ENCODE measurements at places on chromosomes 12 and 14. TPM values are rescaled to one million over a fixed set of nuclear protein-coding genes. Genes with fewer than 3 reads are reported as not detected.

Gene STYK1
- total RNA-seq: 5.9 TPM

Gene GCH1
- total RNA-seq: 1.8 TPM

Gene RIPK3
- not detected for total RNA-seq

Gene INTS13
- total RNA-seq: 35.7 TPM

Gene THAP2
- total RNA-seq: 4.5 TPM

Gene FGD6
- total RNA-seq: 8.5 TPM

Gene OSGEP
- 64.2 TPM for total RNA-seq

Gene EIF2S3B
- total RNA-seq: 0.34 TPM

DNA sequence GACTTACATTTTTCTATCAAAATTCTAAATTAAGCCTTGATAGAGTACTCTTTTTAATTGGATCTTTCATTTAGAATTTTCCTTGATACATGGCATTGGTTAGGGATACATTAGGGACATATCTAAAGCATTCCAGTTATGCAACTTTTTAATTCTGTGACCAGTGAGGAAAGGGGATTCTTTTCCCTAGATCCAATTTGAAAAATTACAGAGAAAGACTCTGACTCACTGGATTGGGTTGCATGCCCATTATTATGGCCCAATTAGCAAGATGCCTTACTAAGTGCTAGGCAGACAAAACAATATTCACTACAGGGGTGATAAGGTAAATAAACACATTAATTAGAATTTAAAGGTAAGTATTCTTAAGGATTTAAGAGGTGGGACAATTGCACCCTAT is 5.2 kb upstream of the RAD52 start:
- H3K36me3 ChIP-seq: no peaks in the 10 kb centered on the region
- H3K27ac ChIP-seq: no peak overlapping the region
- peaks cover 17% of the 10 kb centered on the region for H3K4me1 ChIP-seq
- H3K4me3 ChIP-seq: no peak overlapping the region
- DNase-seq: no peak
- H3K27me3 ChIP-seq: no peaks in the 10 kb centered on the region

GRCh38 chr14:61211476-61212255 is 69.5 kb downstream of the TMEM30B start:
- no peak overlapping the region for H3K4me3 ChIP-seq
- H3K27me3 ChIP-seq: no peaks in the 10 kb centered on the region
- peaks cover 19% of the 10 kb centered on the region for H3K4me1 ChIP-seq
- DNase-seq: no peak
- H3K27ac ChIP-seq: no peak overlapping the region

DNA sequence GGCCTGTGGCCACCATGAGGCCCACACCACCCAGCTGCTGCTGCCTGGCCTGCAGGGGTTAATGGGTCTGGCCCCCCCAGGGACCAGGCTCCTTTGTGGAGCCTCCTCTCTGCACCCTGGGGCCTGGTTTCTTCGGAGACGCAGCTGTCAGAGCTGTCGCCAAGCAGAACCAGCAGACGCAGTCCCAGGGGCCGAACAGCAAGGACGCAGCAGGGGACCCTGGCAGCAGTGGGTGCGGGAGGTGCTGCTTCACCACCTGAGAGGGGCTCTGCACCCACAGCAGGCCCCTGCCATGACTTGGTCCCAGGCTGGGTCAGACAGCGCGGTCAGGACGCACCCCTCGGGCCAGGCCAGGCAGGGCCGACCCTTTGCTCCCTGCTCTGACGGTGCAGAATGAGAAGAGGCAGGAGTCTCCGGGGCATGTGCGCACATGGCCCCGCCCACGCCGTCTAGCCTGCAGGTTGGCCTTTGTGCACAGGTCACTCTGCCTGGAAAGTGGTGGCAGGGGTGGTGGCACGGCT is 30.5 kb downstream of the JAG2 start:
- H3K4me1 ChIP-seq: no peaks in the 10 kb centered on the region
- H3K36me3 ChIP-seq: peaks cover 37% of the 10 kb centered on the region
- DNase-seq: peak; percentile 44
- peaks cover 1% of the 10 kb centered on the region for H3K27me3 ChIP-seq
- H3K27ac ChIP-seq: no peak overlapping the region

GRCh38 chr14:45185100-45185814 is 49.5 kb downstream of the FANCM start:
- no peak overlapping the region for H3K27ac ChIP-seq
- H3K4me3 ChIP-seq: no peak overlapping the region
- peaks cover 12% of the 10 kb centered on the region for H3K36me3 ChIP-seq
- DNase-seq: no peak

- no peak overlapping the region for H3K27ac ChIP-seq
- H3K27me3 ChIP-seq: no peaks in the 10 kb centered on the region
- H3K4me1 ChIP-seq: no peaks in the 10 kb centered on the region
- no peak overlapping the region for H3K4me3 ChIP-seq
- no peak for DNase-seq
These were observed 64.5 kb downstream of the FOXG1 start for GRCh38 chr14:28831126-28831525.

DNA sequence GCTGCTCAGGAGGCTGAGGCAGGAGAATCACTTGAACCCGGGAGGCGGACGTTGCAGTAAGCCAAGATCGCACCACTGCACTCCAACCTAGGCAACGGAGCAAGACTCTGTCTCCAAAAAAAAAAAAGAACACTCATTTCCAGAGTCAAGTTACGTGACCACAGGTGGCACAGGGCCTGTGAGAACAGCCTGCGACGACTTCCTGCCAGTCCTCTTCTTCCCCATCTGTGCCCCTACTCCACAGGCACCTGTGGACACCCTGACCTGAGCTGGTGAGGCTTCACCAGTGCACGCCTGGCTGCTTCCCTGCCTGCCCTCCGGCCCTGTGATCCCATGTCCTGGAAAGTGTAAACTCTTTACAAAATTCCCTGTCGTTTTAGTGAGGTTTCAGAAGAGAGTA is 77.7 kb downstream of the PPP2R5C start:
- no peak overlapping the region for H3K27ac ChIP-seq
- peaks cover 12% of the 10 kb centered on the region for H3K4me1 ChIP-seq
- no peak overlapping the region for H3K4me3 ChIP-seq
- H3K36me3 ChIP-seq: peaks cover 3% of the 10 kb centered on the region
- no peaks in the 10 kb centered on the region for H3K27me3 ChIP-seq
- no peak for DNase-seq

DNA sequence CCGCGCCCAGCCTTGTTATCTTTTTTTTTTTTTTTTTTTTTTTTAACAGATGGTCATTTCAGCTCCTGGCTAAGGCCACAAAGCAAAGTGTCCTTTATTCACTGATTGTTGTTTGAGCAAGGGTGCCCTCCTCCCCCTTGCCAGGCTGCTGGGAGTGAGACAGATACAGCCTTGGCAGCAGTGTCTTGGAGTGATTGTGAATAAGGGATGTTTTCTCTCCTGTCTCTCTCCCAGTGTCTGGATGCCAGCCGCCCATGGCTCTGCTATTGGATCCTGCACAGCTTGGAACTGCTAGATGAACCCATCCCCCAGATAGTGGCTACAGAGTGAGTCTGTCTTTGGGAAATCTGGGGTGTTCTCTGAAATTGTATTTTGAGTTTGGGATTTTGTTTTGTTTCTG is 28.7 kb downstream of the FNTB start:
- peaks cover 9% of the 10 kb centered on the region for H3K36me3 ChIP-seq
- H3K4me3 ChIP-seq: no peak overlapping the region
- no peak for DNase-seq
- no peaks in the 10 kb centered on the region for H3K4me1 ChIP-seq
- H3K27me3 ChIP-seq: no peaks in the 10 kb centered on the region
- H3K27ac ChIP-seq: no peak overlapping the region

DNA sequence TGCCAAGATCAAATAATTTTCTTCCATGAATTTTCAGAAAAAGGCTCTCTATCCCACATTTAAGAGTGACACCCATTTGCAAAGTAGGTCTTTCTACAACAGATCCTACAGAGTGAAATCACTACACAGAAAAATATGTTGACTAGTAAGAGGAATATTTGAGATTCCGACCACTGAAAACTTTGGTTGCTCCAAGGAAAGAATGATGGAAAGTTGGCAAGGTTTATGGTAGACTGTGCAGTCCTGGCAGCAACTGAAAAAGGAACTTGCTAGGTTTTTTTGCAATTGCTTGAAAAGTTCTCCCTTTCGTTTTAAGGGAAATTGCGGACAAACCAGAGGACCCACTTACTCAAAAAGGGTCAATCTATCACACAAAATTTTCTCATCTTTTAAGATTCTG is 83.1 kb upstream of the TSPAN8 start:
- no peaks in the 10 kb centered on the region for H3K27me3 ChIP-seq
- no peak overlapping the region for H3K27ac ChIP-seq
- no peaks in the 10 kb centered on the region for H3K36me3 ChIP-seq
- no peak for DNase-seq

DNA sequence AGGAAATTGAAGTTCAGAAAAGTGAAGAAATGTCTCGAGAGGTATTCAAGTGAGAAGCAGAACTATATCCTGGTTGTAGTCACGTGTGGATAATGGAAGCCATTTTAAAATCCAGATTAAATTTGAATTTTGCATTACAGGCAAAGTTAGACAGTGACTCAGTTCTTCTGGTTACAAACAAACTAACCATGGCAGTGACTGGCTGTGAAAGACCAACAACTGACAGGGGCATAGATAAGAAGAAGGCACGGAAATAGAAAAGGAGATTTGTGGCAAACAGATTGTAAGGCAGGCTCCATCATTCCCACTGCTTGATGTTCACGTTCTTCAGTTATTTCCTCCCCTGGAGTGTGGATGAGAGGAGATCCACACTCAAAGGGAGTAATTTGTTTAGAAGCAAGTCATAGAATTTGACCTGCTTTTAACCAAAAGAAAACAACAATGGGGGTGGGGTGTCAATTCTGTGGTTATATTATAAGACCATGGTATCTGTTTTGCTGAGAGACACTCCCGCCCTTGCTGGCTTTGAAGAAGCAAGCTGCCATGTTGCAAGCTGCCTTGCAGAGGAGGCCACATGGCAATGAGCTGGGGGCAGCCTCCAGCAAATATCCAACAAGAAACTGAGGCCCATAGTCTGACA is 795.3 kb downstream of the VRK1 start:
- H3K4me1 ChIP-seq: no peaks in the 10 kb centered on the region
- no peak overlapping the region for H3K27ac ChIP-seq
- no peak for DNase-seq
- H3K27me3 ChIP-seq: no peaks in the 10 kb centered on the region

DNA sequence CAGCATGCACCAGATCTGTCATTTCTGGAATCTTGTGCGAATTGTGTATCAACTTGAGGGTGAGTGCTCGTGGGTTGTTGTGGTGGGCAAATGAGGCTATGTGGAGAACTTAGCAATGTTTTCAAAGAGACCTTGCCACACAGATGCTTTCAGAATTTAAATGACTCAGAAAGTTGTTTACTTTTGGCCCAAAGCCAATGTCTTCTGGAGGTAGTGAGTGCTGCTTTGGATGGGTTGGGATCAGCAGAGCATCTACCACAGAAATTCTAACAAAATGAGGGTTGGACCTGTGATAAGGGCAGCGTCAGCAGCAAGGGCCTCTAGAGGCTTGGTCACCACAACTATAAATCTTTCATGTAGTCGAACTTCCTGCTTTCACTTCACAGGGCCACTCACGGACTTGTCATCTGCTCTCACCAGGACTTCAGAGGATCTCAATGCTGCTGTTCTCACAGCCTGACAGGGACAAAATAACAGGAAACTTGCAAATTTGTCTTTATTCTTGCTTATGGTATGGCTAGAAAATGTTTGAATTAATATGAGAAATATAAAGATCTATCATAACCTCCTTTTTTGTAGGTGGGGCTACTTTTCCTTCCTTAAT is 111.4 kb downstream of the DACT1 start:
- H3K36me3 ChIP-seq: no peaks in the 10 kb centered on the region
- H3K4me3 ChIP-seq: no peak overlapping the region
- H3K4me1 ChIP-seq: peaks cover 54% of the 10 kb centered on the region
- DNase-seq: peak; percentile 86
- no peaks in the 10 kb centered on the region for H3K27me3 ChIP-seq
- peak overlapping the region; percentile 59 for H3K27ac ChIP-seq

GRCh38 chr12:31874961-31875608 is 84.1 kb upstream of the RESF1 start:
- DNase-seq: peak; percentile 68
- H3K27me3 ChIP-seq: no peaks in the 10 kb centered on the region
- peak overlapping the region; percentile 74 for H3K27ac ChIP-seq
- H3K4me3 ChIP-seq: no peak overlapping the region
- no peaks in the 10 kb centered on the region for H3K36me3 ChIP-seq

DNA sequence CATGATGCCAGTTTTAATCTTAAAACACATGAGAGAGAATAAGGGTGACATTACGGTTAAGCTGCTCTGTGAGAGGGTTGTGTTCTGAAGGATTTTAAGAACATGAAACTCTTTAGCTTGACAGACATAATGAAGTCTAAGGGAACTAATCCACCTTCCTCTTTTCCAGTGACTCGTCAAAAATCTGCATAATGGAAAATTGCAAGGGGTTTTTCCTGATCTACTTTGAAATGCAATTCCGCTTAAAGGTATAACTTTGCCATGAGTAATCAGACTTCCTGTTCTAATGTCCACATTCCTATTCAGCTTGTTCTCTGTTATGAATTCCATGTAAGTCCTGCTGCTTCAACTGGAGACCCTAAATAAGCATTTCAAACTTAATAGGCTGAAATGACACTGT is at the start of gene ZNF705A:
TSS of gene ZNF705A (plus strand) at position 171 of the 400 bp plus-strand sequence. CDS start 15,611 bp downstream, outside the sequence.
- peak within 1 kb of the TSS; percentile 90 for H3K27ac ChIP-seq
- no peaks in the 10 kb centered on the region for H3K27me3 ChIP-seq
- H3K36me3 ChIP-seq: no peaks in the 10 kb centered on the region
- H3K4me1 ChIP-seq: peaks cover 22% of the 10 kb centered on the region
- H3K4me3 ChIP-seq: no peak within 1 kb of the TSS

DNA sequence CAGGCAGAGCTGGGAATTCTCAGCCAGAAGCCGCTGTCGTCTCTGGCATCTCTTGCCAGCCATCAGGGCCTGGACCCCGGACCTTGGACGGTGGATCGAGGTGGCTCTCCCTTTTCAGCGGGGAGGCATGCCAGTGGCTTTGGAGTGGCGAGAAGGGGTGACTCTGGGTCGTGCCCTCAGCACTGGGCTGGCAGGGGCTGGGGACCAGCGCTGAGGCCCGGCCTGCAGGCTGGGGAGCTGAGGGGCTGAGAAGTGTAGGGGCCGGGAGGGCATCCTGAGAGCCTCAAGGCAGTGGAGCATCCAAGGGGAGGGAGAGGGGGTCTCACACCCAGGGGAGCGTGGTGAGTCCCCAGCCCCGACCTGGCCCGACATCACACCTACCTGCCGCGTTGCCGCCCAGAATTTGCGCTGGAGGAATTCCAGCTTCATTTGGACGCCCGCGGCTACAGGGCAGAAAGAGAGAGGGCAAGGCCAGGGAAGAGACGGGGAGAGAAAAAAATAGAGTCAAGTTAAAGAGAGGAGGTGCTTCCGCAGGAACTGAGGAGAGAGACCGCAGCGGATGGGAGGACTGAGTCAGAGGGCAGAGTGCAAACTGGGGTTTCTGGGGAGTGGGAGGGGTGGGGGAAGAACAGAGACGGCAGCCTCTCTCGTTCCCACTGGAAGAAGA is 9.0 kb upstream of the LRTM2 start:
- peaks cover 47% of the 10 kb centered on the region for H3K27me3 ChIP-seq
- H3K36me3 ChIP-seq: no peaks in the 10 kb centered on the region
- no peak overlapping the region for H3K27ac ChIP-seq
- H3K4me3 ChIP-seq: no peak overlapping the region
- DNase-seq: no peak

Data from SJSA1 (cell line).